Gastroesophageal sphincter (tissue), 4 donors: ENCODE measurements at places on chromosomes 4 and X. TPM values are rescaled to one million over a fixed set of nuclear protein-coding genes. Genes with fewer than 3 reads are reported as not detected.

The CSAG2 gene
- total RNA-seq: not detected

GRCh38 chrX:109632906-109633504 is 8.0 kb upstream of the KCNE5 start:
- H3K4me3 ChIP-seq: no peak overlapping the region
- ATAC-seq: no peak
- H3K27me3 ChIP-seq: no peaks in the 10 kb centered on the region
- H3K27ac ChIP-seq: no peak overlapping the region

DNA sequence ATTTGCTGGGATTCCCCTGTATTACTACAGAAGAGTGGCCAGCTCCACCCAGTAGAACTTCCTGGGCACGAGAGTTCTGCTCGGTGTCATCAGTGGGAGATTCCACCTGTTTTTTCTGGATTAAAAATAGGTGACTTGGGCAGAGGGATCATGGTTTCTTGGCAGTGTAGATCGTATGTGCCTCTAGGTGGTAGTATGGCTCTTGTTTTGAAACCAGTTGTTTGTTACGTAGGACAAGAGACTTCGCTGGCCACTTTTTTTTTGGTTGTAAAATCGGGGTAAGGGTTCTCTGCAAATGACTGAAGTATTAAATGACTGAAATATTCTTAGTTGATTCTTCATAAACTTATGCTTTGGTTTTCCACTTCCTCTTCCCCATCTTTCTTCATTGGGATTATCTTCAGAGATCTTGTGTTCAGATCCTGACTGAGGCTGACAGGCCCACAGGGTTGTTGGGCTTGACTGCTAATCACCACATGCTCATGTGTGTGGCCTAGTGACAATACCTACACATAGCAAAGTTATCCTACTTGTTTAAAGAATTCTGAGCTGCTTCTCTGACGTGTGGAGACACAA is 43.8 kb upstream of the WDR1 start:
- H3K27ac ChIP-seq: no peak overlapping the region
- no peaks in the 10 kb centered on the region for H3K27me3 ChIP-seq
- H3K4me1 ChIP-seq: peaks cover 52% of the 10 kb centered on the region
- H3K36me3 ChIP-seq: no peaks in the 10 kb centered on the region

DNA sequence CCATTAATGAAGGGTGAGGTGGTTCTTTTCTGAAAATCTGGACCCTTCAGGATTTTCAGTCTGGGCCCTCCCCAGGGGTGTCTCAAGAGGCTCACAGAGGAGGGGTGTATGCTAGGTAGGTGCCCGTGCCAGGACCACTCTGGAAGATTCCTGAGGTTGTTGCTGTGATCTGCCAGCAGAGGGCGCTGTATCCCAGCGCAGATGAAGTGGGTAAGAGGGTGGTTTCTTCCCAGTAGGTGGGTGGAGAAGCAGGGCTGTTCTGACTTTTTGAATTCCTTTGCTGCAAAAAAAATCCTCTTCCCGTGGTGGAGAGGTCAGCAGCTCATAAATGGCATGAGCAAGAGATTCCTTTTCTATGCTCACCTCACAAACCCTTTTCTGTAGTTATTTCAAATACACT is 51.1 kb downstream of the SCML1 start:
- no peaks in the 10 kb centered on the region for H3K27me3 ChIP-seq
- no peak overlapping the region for H3K4me3 ChIP-seq
- H3K27ac ChIP-seq: no peak overlapping the region
- H3K36me3 ChIP-seq: no peaks in the 10 kb centered on the region

The SYTL4 gene
- 33.6 TPM for total RNA-seq

The FABP2 gene
- not detected for total RNA-seq
